Calu3 (cell line): ENCODE measurements at places on chromosomes 3 and 15. TPM values are rescaled to one million over a fixed set of nuclear protein-coding genes. Genes with fewer than 3 reads are reported as not detected.

DNA sequence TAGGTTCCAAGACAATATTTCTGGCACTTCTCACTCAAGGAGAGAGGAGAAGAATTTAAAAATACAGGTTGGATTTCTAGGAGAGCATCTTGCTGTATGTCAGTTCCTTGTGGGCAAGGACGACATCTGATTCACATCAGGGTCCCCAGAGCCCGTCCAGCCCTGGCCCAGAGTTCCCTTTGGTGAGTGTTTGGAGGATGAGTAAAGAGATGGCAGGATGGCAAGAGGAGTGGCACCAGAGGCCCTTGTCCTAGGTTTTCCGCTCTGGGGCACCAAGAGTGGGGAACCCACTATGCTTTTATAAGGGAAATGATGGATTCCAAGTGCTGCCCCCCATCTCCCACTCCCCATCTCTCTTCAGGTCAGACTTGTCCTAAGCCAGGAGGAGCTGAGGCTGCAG lies 181.8 kb downstream of the TBC1D2B start:
- no peak for DNase-seq

DNA sequence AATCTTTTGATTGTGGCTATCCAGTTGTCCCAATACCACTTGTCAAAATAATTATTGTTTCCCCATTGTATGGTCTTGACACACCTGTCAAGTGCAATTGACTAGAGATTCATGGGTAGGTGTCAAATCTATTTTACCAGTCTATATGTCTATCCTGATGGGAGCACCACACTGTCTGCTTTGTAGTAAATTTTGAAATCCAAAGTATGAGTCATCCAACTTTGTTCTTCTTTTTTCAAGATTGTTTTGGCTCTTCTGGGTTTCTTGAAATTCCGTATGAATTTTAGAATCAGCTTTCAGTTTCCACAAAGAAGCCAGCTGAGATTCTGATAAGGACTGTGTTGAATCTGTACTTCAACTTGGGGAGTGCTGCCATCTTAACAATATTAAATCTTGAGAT lies 71.9 kb downstream of the CSNK1G1 start:
- DNase-seq = no peak

DNA sequence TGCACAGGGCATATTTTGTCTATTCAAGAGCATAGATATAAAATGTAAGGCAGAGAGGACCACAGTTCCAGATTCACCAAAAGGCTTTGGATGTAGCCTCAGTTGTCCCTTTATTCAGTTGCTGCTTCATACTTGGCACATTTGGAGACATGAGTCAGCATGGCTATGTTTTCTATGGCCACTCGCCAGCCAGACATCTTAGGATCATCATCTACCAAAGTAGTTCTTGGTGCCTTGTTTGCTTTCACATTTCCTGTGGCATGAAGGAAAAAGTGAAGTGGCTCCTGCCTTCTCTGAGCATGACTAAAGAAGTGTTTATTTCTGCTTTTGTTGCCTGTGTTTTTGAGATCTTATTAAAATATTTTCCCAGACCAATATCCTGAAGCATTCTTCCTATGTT lies 7.2 kb downstream of the SUSD5 start:
- peak; percentile 7 for DNase-seq

GRCh38 chr3:100069472-100069871 lies 44.8 kb downstream of the FILIP1L start:
- DNase-seq = no peak

DNA sequence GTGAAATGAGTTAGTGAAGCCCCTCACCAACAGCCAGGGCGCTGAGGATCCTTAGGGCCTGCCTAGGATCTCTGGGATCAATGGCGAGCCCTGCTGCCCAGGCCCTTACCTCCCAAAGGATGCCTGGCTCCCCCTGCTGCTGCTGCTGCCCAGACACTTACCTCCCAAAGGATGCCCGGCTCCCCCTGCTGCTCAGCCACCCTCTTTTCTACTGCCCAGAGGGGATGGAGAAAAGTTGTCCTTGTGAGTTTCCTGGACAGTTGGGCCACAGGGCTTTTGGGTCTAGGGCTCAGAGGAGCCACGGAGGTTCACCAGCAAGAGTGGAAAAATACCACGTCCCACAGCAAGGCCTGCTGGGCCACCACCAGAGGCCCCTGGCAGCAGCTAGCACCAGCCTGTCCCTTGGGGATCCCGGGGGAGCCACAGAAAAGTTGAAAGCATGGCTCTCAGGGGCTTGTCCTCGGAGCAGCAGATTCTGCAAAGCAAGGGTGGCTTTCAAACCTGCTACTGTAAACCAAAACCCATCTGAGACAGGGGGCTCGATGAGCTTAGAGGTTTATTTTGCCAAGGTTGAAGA lies 59.4 kb downstream of the SLC6A6 start:
- peak; percentile 73 for DNase-seq

- DNase-seq = no peak
Measured at GRCh38 chr15:81256916-81257315, 60.2 kb downstream of the IL16 start.

GRCh38 chr15:95302206-95302605 lies 1028.3 kb upstream of the NR2F2 start:
- DNase-seq = no peak

GRCh38 chr15:39361497-39361896 lies 219.4 kb upstream of the THBS1 start:
- no peak for DNase-seq

GRCh38 chr15:87348746-87349145 lies 907.8 kb downstream of the NTRK3 start:
- no peak for DNase-seq

DNA sequence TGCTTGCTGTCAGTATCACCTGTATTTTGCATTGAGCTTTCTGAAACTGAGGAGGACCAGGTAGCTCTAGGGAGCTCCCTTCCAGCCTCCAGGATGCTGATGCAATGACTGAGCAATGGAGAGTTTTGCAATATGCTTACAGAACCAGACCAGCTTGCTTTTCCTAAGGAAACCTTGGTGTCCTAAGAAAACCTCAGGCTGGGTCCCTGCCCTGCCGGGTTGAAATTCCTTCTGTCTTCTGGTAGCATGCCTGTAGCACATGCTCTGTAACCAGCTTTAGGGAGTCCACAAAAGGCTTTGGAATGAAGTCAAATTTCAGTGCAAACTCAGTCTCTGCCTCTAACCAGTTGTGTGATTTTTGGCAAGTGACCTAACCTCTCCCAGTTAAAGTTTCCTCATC lies 65.8 kb upstream of the GSK3B start:
- peak; percentile 76 for DNase-seq

GRCh38 chr15:39192979-39193560 lies 387.8 kb upstream of the THBS1 start:
- DNase-seq = no peak

DNA sequence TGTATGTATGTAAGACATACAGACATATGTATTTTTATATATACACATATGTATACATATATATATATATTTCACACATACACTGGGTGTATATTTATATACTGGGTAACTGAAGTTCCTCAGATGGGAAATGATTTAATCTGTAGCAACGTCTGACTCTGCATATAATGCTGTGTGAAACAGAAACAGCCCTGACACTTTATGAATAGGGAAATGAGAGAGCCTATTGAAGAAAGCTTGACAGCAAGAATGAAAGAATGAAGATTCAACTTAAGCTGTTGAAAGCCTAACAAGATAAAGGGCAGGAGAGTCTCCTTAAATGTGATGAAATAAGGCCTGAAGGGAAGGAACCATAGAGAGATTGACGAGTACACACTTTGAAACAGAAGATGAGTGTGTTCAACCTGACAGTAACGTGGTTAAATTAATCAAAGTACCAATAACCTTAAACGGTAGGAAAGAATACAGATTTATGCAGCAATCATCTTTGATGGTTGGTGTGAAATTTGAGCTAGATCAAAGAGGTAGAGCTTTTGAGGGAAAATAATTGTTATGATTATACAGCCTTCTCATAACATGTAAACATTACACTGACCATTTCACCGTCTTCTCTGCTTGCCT lies 169.9 kb downstream of the MECOM start:
- DNase-seq = no peak

DCBLD2 gene
- total RNA-seq = 115 and 178 TPM in 2 replicates

STRA6 gene
- total RNA-seq = 5.9 and 8.4 TPM in 2 replicates

CDC25A gene
- 15.2 and 18.2 TPM in 2 replicates for total RNA-seq

GHSR gene
- not detected in 2 replicates for total RNA-seq

C3orf70 gene
- total RNA-seq = 0.10 and 0.12 TPM in 2 replicates

FBXL22 gene
- total RNA-seq = 0.71 and 1.3 TPM in 2 replicates

DAZL gene
- total RNA-seq = not detected in 2 replicates
